Activated CD8-positive, alpha-beta T cell treated with anti-CD3 and anti-CD28 coated beads, Interleukin-2, amount 10 ng/mL, durations not matched to agents 7 days and 5 days (primary cell): ENCODE measurements at places on chromosomes 5 and 9. TPM values are rescaled to one million over a fixed set of nuclear protein-coding genes. Genes with fewer than 3 reads are reported as not detected.

The PCDHB8 gene
- total RNA-seq = not detected

The PCDHB10 gene
- total RNA-seq = not detected

The POU5F2 gene
- 1.1 TPM for total RNA-seq

The TLX3 gene
- not detected for total RNA-seq

The CDKN2AIPNL gene
- total RNA-seq = 32.5 TPM

The GABRB2 gene
- not detected for total RNA-seq

The INSYN2B gene
- not detected for total RNA-seq

The CDKN2B gene
- 2.3 TPM for total RNA-seq

The ARL10 gene
- 11.0 TPM for total RNA-seq

The CNTNAP3 gene
- total RNA-seq = not detected

The PCDHA11 gene
- not detected for total RNA-seq

The TMEM161B gene
- 22.7 TPM for total RNA-seq

The FIBCD1 gene
- not detected for total RNA-seq

The CD74 gene
- total RNA-seq = 395 TPM

The SPINK6 gene
- total RNA-seq = not detected

The OR1Q1 gene
- not detected for total RNA-seq

The PRDM9 gene
- total RNA-seq = not detected

The MRPS30 gene
- 38.9 TPM for total RNA-seq

The CDX1 gene
- not detected for total RNA-seq

The PDCD1LG2 gene
- 0.55 TPM for total RNA-seq

The ARRDC3 gene
- 37.1 TPM for total RNA-seq

The MYMK gene
- total RNA-seq = not detected

The BARHL1 gene
- total RNA-seq = not detected

The ARHGEF28 gene
- not detected for total RNA-seq

The LCN1 gene
- total RNA-seq = not detected

The UTP15 gene
- 23.8 TPM for total RNA-seq

The ABO gene
- not detected for total RNA-seq

The PLEKHG4B gene
- total RNA-seq = not detected
